ENCODE measurements at places on chromosomes 5 and 9.

- DNase-seq = peak; percentile 19
Observed at GRCh38 chr9:121686930-121687541, 35.6 kb downstream of the DAB2IP start.

DNA sequence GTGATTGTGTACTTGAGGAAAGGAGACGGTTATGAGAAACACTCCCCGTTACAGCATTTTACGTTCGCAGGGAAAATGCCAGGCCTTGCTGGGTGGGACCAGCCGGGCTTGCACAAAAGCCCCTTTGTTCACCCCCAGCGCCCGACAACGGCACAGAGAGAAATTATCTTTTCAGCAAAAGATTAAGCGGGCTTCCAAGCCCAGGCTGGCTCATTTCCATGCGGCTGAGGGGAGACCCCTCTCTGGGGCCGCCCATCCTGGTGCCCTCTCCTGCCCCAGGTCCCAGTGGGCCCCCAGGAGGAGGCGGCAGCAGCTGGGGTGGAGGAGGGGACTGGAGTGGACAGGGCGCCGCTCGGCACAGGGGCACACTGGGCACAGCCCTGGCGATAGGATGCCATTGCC lies 50.8 kb upstream of the NOTCH1 start:
- no peak for DNase-seq

DNA sequence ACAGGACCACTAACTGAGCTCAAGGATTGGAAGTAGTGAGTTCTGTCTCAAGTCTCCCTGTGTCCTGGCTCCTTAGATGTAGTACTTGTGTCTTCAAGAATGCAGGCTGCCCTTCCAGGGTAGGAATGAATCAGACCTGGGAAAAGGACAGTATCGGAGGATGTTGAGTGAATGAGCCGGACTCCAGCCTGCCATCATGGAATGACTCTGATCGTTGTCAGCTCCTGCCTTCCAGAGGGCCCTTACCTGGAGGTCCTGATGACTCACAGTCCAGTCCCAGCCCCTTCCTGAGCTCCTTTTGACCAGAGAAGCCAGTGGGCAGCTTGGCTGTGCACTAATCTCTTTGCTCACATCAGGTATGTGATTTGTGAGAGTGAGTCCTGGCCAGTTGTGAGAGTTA lies 161.1 kb downstream of the TRPM6 start:
- DNase-seq = no peak

DNA sequence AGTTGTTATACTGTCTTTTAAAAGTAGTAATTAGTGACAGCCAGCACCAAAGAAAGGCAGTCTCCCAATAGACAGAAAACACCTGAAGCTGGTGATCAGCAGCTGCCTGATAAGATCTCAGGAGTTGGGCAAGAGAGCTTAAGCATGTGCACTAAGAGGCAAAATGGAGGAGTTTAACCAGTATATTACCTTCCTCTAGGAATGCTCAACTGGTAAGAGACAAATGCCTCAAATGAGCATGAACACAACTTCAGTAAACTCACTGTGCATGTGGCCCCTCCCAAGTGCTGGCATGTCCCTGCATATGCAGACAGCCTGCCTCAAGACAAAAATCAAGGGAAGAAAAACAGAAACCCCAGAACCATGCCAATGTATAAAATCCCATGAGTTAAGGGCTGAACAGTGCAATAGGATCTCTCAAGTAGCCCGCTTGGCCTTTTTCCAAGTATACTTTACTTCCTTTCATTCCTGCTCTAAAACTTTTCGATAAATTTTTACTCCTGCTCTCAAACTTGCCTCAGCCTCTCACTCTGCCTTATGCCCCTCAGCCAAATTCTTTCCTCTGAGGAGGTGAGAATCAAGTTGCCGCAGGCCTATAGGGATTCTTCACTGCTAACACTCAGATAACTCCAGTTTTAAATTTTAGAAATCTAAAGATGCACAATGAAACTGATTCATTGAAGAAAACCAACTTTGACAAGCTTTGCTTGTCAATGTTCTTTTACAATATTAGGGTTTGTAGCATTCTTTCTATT lies 724.8 kb upstream of the RIOK2 start:
- DNase-seq = no peak

GRCh38 chr5:160769301-160769700 lies 82.7 kb downstream of the ATP10B start:
- no peak for DNase-seq

- no peak for DNase-seq
Observed at GRCh38 chr5:132762246-132763000, 14.6 kb downstream of the SEPTIN8 start.

GRCh38 chr9:91814201-91814600 lies 135.8 kb downstream of the ROR2 start:
- DNase-seq = no peak

DNA sequence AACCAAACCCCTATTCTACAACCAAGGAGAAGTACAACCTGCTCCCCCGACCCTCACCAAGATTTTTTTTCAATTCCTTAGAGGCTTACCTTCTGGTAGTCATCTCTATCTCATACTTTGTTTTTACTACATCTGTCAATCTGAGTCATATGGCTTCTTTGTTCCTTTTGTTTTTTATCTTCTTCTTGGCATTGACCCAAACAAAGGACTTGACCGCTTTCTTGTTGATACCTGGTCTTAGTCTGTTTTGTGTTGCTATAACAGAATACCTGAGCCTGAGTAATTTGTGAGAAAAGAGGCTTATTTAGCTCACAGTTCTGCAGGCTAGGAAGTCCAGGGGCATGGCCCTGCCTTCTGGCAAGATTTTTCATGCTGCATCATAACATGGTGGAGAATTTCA lies 352.7 kb downstream of the MLLT3 start:
- no peak for DNase-seq

- DNase-seq = no peak
Observed at GRCh38 chr9:111924281-111924680, 27.7 kb downstream of the UGCG start.

- DNase-seq = no peak
Observed at GRCh38 chr9:24144796-24145195, 318.8 kb upstream of the ELAVL2 start.

GRCh38 chr9:27475057-27475595 lies 49.0 kb upstream of the IFNK start:
- no peak for DNase-seq

- DNase-seq = no peak
Observed at GRCh38 chr5:43514025-43514424, 923 bp downstream of the C5orf34 start.

- DNase-seq = no peak
Observed at GRCh38 chr5:28896949-28897348, 1858.6 kb upstream of the CDH9 start.

DNA sequence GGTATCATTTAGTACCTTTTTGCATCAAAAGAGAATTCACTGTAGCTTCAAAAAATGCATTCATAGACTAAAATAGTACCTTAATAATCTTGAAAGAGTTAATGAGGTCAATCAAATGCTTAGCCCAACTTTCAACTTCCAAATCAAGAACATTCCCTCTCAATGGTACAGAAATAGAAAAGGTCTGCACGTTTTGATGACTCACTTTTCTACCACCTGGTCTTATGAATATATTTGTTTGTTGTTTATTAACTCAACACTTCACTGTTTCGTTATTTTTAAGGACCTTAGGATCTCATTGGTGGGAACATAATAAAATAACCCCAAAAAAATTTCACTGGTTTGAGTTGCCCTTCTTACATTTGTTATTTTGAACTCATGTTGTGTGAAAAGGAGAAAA lies 229.5 kb downstream of the MEF2C start:
- DNase-seq = no peak

GRCh38 chr5:170333161-170333910 lies 35.8 kb upstream of the LCP2 start:
- no peak for DNase-seq

DNA sequence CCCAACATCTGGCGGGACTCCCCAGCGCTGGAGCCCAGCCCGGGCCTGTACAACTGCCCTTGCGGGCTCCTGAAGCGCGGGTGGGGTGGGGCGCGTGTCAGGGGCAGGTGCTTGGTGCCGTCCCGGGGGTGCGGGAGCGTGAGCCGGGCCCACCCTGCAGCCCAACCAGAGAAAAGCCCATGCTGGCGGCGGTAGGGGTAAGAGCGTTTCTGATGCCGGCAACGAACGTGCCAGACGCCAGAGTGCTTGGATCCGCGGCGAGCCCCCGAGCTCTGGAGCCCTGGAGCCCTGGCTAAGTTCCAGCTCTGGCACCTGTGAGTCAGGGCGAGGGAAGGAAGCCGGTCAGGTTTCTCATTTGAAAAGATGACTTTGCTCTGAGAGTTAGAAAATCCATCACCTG lies 58.0 kb downstream of the ZNF510 start:
- no peak for DNase-seq

DNA sequence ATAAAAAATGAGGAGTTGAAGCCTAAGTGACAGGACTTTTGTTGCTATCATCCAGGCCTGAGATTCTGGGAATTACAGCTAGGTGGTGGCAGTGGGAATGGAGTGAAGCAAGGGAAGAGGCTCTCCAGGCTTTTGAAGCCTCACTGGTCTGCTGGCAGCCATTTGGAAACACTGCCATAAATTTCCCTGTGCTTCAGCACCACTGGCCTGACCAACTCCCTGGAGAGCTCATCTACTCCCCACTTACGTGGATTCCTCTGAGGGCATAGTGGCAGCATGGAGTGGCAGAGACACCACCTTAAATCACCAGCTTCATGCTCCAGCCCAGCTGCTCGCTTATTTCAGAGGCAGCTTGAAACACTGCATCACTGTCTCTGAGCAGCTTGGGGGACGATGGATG lies 518.2 kb downstream of the TLR4 start:
- DNase-seq = no peak

DNA sequence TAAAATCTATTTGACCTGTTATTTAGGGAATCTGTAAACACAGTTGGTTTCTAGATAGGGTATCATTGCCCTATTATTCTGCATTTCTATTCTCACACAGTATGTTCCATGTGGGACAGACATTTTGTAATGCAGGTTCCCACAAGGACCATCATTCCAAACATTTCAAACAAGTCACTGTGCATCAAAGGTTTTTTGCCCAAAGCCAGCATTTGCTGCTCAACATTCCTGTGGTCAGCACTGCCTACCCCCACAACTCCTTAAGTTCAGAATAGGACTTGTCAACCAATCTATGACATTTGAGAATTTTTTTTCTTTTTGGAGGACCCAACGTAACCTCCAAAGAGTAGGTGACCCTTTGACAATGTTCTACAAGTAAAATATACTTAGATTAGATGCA lies 95.7 kb downstream of the LPAR1 start:
- DNase-seq = no peak

- no peak for DNase-seq
Observed at GRCh38 chr5:113163328-113163727, 186.7 kb downstream of the DCP2 start.

DNA sequence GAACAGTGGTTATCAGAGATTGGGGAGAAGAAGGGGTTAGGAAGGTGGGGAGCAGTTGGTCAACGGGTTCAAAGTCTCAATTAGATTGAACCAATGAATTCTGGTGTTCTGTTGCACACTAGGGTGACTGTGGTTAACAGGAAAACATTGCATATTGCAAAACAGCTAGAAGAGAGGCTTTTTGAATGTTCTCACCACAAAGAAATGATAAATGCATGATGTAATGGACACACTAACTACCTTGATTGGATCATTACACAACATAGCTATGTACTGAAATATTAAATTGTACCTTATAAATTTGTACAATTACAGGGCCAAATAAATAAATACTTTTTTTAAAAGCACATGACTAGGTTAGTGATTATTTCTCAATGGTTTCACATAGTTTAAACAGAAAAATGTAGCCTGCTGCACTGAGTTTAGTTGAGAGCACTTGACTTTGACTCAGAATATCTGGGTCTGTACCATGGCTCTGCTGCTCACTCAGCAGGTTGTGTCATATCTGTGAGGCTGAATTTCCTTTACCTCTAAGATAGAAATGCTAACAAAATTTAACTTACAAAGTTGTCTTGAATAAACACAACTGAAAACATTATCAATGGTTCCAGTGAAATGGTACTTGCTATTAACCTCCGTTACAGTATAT lies 30.4 kb downstream of the NUDT12 start:
- DNase-seq = no peak

GRCh38 chr9:72402744-72403143 lies 37.7 kb upstream of the ZFAND5 start:
- DNase-seq = no peak

DNA sequence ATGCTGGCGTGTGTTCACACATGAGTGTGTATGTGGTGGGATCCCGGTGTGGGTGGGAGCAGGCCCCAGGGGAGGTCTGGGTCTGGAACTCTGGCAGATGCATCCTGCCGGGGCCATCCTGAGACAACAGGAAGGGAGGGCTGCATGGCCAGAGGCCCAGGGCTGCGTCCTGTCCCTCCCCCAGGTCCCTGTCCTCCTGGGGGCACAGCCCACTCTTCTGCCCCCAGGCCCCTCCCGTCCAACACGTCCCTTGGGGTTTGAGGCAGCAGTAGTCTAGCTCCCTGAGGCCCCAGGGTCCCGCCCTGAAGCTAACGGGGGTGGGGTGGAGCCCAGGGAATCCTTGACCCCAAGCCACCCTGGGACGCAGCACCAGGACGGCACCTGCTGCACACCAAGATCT lies 16.6 kb downstream of the FLT4 start:
- no peak for DNase-seq

DNA sequence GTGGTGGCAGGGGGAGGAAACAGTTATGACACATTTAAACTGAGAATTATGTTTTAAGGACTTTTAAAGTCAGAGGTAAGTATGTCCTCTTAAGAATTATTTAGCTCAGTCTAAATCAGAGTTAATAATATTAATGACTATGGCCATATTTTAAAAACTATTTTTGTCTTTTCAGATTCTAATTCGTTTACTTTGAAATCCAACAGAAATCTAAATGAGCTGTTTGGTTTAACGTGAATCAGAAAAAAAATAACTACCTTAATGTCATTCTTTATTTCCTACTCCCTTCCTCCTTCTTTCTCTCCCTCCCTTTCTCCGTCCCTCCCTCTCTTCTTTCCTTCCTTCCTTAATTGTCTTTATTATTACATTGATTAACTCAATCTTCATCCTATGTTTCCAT lies 14.7 kb downstream of the C1QTNF3 start:
- DNase-seq = no peak

GRCh38 chr5:60980511-60980910 lies 35.5 kb downstream of the NDUFAF2 start:
- DNase-seq = no peak

- no peak for DNase-seq
Observed at GRCh38 chr5:77867914-77868313, 91.8 kb upstream of the TBCA start.

DNA sequence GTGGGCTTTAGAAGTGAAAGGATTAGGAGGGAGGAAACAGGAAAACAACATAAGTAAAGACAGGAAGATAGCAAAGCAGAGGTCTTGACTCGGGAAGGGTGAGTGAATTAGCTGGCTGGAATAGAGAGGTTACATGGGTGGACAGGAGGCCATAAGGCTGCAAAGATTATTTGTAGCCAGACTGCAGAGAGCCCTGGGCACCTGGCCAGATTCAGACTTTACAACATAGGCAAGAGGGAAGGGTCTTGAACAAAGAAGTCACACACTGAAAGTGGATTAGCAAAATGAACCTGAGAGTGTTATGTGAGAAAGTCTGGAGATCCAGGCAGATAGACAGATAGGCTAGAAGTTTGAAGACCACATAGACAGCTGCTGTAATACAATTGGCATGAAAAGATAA lies 29.7 kb upstream of the CER1 start:
- no peak for DNase-seq

All from amniotic stem cell (primary cell).